ENCODE measurements at places on chromosomes 6 and 20.

DNA sequence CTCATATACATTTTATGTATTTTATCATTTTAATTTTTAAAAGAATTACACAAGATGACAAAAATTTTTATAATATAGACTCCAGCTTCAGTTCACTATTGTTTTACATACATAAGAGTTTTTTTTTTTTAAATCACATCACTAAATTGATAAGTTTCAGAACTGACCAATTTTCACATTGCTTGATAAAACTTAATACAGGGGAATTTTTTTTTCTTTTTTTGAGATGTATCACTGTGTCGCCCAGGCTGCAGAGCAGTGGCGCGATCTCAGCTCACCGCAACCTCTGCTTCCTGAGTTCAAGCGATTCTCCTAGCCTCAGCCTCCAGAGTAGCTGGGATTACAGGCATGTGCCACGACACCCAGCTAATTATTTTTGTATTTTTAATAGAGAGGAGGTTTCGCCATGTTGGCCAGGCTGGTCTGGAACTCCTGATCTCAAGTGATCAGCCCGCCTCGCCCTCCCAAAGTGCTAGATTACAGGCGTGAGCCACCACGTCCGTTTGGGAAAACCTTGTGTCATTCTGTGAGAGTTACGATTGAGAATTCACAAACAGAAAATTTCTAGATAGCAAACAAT, 36.6 kb upstream of the BTN3A2 start:
- DNase-seq, result peak; percentile 81

DNA sequence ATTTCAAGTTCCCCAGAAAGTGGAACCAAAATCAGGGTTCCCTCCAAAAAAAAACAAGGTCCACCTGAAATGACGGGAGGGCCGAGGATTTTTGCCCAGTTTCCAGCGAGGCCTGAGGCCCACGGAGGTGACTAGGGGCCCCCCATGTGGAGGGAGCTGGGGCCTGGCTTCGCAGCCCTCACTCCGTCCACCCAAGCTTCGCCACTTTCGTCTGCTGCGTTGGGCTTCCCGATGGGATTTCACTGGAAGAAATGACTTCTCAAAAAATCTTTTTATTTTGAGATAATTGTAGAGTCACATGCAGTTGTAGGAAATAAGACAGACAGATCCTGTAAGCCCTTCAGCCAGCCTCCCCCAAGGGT, 208.3 kb downstream of the TAF4 start:
- DNase-seq, result no peak

- DNase-seq, result no peak
Observed at GRCh38 chr6:90714319-90714718, 127.4 kb upstream of the MAP3K7 start.

DNA sequence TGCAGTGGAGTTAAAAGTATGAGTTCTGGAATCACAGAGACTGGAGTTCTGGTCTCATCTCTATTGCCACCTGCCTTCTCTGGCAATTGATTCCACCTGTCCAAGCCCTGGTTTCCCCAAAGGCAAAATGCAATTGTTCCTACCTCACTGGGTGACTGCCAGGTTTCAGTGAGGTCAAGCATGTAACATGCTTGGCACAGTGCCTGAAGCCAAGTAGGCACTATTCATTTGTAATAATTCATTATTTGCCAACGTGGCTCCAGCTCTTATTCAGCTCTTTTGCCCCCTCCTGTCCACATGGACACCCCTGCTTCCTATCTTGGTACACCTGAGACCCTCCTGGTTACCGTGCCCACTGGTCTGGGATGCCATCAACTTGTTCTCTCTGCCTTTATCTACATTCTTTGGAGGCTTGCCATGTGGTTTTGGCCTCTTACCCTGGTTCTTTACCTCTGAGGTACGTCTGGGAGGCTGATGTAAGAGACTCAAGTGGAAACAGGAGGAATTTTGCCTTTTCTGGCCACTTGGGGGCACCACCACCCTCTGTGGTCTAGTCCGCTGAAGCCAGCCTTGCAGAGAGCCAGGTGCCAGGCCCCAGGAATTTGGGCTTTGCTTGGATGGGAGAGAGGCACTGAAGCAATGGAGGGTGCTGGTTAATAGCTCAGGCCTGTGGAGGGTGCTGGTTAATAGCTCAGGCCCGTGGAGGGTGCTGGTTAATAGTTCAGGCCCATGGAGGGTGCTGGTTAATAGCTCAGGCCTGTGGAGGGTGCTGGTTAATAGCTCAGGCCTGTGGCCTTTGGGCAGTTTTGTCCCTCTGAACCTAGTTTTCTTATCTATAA, 1.7 kb downstream of the KCNK15 start:
- peak; percentile 78 for DNase-seq

GRCh38 chr6:122042960-122043735, 356.3 kb upstream of the HSF2 start:
- no peak for DNase-seq

DNA sequence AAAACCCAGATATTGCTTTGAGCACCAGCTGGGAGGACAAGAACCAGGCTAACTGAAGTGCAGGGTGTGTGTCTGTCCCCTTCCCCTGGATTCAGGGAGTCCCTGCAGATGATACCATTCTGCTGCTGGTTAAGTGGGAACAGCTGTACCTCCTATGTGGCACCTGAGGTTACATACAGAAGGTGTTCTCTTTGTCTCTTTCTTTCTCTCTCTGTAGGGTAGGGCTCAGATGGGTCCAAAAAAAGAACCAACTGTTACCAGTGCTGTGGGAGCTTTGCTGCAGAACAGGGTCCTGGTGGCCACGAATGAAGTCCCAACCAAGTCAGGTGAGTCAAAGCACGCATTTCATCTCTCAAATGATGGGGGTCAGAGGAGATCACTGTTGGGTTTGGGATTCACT, 38.6 kb downstream of the ZC2HC1B start:
- DNase-seq, result no peak

- DNase-seq, result no peak
Observed at GRCh38 chr20:19970256-19970765, 46.9 kb upstream of the NAA20 start.

Data from RKO (cell line).